ENCODE measurements at places on chromosomes 2 and 18.

DNA sequence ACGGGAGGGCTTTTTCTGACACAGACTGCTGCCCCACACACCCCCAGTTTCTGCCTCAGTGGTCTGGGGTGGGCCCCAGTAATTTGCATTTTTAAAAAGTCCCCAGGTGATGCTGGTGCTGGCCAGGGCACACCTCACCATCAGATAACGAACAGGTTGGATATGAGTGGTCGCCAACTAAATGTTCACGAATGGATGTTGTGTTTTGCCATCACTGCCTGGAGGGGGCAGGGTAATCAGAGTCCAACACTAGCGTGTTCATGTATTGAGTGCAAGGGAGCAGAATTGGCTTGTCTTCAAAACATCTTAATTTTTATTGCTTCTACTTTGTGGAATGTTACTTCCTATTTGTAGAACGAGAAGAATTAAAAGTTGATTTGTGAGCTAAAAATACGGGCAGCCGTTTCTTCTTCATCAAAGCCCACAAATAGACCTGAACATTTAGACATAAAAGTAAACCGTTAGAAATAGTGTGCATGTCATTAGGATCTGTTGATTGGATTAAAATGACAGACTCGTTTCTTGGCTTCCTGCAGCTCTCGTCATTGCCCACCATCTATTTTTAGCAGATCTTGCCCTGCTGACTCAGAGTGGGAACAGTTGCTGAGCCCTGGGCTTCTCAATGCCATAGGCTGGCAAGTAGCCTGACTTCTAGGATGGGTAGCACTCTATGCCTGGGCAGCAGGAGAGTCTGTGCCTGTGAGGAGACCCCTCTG lies 45.2 kb downstream of the NCK2 start:
- no peaks in the 10 kb centered on the region for H3K27me3 ChIP-seq
- no peak for DNase-seq
- peaks cover 64% of the 10 kb centered on the region for H3K4me1 ChIP-seq

DNA sequence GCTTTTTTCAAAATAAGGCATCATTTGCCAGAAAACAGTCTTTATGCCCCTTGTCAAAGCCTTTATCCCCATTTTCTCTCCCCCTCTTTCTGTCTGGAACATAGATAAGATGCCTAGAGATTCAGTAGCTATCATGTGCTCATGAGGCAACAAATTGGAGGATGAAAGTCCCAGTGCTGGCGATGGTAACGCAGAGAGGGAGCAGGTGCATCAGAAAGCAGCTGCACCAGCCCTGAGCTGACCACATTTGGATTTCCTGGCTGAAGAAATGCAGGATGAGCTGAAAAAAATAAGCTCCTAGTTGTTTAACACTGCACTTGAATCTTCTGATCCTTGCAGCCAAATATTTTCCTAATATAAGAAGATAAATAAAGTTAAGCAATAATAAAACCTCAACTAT lies 48.0 kb downstream of the LOXHD1 start:
- H3K36me3 ChIP-seq = no peaks in the 10 kb centered on the region
- H3K27me3 ChIP-seq = peaks cover 45% of the 10 kb centered on the region
- no peak overlapping the region for H3K27ac ChIP-seq
- no peak overlapping the region for H3K4me3 ChIP-seq

DNA sequence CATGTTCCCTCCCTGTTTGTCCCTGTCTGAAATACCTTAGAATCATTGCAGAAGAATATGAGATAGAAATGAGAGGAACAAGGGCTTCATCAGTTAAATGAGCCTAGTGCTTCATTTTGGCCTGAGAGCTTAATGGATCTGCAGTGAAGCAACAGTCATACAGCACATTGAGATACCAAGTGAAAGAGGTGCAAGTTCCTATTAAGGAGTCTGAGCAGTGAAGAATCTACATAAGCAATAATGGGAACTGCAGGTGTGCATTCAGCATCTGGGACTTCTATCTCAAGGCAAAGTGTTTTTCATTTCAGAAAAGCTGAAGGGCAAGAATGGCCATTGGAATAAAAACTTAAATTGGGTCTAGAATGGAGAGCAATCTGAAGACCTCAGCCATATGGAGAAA lies 323.2 kb upstream of the SLC39A10 start:
- no peak for DNase-seq
- H3K4me3 ChIP-seq = no peak overlapping the region
- no peaks in the 10 kb centered on the region for H3K4me1 ChIP-seq
- H3K36me3 ChIP-seq = peaks cover 2% of the 10 kb centered on the region

- no peak for DNase-seq
- H3K4me1 ChIP-seq = peaks cover 35% of the 10 kb centered on the region
- H3K4me3 ChIP-seq = no peak overlapping the region
- peaks cover 10% of the 10 kb centered on the region for H3K27me3 ChIP-seq
- peak overlapping the region; percentile 94 for H3K27ac ChIP-seq
Measured at GRCh38 chr18:48994044-48994651, 43.4 kb upstream of the SMAD7 start.

DNA sequence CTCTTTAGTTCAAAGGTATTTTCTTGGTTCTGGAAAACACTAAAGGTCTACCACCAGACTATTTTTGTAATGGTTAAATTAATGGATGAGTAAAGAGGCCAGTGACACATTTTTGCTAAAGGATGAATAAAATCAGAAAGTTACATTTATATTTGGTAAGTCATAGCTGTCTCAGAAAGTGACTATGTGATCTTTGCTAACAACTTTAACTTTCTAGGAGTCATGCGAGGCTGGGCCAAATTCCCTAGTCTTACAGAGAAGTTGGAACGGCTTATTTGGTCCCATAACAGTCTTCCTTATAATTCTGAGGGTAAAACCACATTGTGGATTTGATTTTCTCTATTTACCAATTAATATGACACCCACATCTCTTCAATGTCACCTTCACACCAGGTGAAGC lies 198.1 kb downstream of the PDE1A start:
- no peak overlapping the region for H3K4me3 ChIP-seq
- no peaks in the 10 kb centered on the region for H3K4me1 ChIP-seq
- H3K36me3 ChIP-seq = no peaks in the 10 kb centered on the region
- H3K27ac ChIP-seq = no peak overlapping the region
- DNase-seq = no peak

Measured in T-helper 17 cell (primary cell).